ENCODE measurements at places on chromosomes 6 and 20.

DNA sequence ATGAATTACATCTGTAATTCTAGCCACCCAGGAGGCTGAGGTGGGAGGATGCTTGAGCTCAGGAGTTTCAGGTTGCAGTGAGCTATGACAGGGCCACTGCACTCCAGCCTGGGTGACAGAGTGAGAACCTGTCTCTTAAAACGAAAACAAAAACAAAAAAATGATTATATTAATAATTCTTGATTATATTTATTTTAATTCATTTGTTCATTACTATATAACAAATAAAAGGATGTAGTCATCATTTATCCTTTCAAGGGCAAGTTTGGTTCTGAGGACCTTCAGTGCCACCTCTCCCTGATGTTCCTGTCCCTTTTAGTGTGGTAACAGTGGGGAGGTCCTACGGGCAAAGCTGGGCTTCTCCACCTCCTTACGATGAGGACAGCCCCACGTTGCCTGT lies 167.1 kb upstream of the SCGN start:
- no peak for DNase-seq

DNA sequence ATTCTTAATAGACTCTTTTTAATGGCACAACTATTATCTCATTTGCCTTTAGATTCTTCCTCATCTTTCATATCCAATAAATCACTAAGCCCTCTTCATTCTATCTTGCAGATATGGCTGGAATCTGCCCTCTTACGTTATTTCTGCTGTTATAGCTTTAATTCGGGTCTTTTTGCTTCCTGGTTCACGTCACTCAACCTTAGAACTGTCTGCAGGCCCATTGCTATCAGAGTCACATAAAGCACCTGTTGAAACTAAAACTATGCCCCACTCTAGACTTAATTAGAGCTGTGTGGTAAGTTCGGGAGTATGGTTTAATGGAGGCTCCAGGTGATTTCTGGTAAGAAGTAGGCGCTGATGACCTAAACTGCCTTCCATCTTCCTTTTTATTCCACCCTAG lies 988 bp downstream of the QRSL1 start:
- no peak for DNase-seq

GRCh38 chr20:50750145-50750671 lies 18.8 kb downstream of the PARD6B start:
- no peak for DNase-seq

DNA sequence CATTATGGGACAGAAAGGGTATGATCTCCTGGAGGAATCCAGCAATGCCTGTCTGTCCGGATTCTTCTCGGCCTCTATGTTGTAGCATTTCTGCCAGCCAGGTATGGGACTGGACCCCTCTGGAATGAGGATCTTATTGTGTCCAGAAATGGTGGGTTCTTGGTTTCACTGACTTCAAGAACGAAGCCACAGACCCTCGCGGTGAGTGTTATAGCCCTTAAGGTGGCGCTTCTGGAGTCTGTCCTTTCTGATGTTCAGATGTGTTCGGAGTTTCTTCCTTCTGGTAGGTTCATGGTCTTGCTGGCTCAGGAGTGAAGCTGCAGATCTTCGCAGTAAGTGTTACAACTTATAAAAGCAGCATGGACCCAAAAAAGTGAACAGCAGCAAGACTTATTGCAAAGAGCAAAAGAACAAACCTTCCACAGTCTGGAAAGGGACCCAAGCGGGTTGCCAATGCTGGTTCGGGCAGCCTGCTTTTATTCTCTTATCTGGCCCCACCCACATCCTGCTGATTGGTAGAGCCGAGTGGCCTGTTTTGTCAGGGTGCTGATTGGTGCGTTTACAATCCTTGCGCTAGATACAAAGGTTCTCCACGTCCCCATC lies 62.3 kb upstream of the IER3 start:
- no peak for DNase-seq

DNA sequence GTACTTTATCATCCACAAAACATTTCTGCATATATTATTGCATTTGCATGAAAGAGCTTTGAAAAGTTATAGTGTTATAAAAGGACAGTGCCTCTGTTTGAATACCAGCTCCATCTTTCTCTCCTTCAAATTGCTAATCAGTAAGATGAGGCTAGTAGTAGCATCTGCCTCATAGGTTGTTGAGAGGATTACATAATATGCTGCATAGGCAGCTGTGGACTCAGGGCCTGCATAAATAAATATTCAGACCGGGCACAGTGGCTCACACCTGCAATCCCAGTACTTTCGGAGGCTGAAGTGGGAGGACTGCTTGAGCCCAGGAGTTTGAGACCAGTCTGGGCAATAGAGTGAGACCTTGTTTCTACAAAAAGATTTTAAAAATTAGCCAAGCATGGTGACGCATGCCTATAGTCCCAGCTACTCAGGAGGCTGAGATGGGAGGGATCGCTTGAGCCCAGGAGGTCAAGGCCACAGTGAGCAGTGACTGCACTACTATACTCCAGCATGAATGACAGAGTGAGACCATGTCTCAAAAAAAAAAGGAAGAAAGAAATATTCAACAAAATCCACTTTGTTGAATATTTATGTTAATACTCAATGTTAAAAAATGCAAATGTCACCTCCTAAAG lies 18.3 kb upstream of the SEC63 start:
- DNase-seq = no peak

All from NCI-H2081 (cell line).